ENCODE measurements at places on chromosomes 11 and 22. TPM values are rescaled to one million over a fixed set of nuclear protein-coding genes. Genes with fewer than 3 reads are reported as not detected.

DNA sequence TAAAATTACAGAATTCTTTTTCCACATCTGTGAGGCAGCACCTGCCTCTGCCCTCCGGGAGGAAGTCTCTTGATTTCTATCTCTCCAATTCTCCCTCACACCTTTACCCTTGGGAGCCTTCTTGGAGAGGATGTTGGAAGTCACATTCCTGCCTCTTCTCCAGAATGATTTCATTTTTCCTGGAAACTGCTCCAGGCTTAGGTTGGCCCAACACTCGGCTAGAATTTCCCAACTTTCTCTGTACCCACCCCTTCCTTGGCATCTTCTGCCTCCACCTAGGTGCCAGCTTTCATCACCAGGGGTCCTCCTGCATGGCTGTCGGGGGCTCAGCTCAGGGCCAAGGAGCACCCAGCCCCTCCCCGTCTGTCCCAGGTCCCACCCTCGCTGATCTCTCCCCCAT lies 43.2 kb downstream of the SLCO2B1 start:
- H3K27ac ChIP-seq, result no peak overlapping the region
- DNase-seq, result no peak
- H3K27me3 ChIP-seq, result no peaks in the 10 kb centered on the region
- no peak overlapping the region for H3K4me3 ChIP-seq

- H3K4me3 ChIP-seq, result no peak overlapping the region
- no peak for DNase-seq
- peaks cover 21% of the 10 kb centered on the region for H3K4me1 ChIP-seq
- H3K36me3 ChIP-seq, result peaks cover 17% of the 10 kb centered on the region
- no peaks in the 10 kb centered on the region for H3K27me3 ChIP-seq
Measured at GRCh38 chr11:2942447-2942846, 13.2 kb upstream of the PHLDA2 start.

DNA sequence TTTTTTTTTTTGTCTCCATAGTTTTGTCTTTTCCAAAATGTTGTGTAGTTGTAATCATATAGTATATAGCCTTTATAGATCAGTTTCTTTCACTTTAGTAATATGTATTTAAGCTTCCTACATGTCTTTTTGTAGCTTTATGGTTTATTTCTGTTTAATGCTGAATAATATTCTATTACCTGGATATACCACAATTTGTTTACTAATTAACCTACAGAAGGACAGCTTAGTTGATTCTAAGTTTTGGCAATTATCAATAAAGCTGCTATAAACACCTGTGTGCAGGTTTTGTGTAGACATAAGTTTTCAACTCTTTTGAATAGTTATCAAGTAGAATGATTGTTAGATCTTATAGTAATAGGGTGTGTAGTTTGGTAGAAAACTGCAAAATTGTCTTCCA lies 130.3 kb upstream of the CARD18 start:
- H3K4me1 ChIP-seq, result no peaks in the 10 kb centered on the region
- DNase-seq, result no peak
- no peaks in the 10 kb centered on the region for H3K27me3 ChIP-seq

DNA sequence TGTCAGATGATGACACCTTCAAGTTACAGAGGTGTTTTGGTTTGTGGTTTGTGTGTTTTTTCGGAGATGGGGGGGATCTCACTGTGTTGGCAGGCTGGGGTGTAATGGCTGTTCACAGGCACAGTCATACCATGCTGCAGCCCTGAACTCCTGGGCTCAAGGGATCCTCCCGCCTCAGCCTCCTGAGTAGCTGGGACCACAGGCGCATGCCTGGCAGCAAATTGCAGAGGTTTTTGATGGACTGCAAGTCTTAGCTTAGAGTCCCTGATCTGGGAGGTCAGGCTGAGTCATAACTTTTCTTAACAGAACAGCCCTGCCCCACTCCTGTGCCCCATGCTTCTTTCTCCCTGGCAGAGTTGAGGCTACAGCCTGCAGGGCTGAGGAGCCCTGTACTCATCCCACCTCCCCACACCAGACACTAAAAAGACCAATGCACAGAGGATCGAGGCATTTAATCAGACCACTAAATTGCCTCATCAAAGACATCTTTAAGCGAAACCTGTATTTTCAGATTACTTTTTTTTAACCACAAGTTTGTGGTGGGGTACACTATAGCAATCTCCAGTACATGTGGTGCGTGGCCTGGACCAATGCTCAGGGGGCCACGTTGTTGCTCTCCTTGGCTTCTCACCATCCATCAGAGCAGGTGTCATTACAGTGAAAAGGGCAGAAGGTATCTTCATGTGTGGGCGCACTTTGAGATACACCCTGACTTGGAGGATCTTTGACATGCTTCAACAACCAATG lies 17.1 kb upstream of the ADORA2A start:
- H3K27me3 ChIP-seq, result no peaks in the 10 kb centered on the region
- peaks cover 3% of the 10 kb centered on the region for H3K4me1 ChIP-seq
- peaks cover 41% of the 10 kb centered on the region for H3K36me3 ChIP-seq
- no peak overlapping the region for H3K27ac ChIP-seq

DNA sequence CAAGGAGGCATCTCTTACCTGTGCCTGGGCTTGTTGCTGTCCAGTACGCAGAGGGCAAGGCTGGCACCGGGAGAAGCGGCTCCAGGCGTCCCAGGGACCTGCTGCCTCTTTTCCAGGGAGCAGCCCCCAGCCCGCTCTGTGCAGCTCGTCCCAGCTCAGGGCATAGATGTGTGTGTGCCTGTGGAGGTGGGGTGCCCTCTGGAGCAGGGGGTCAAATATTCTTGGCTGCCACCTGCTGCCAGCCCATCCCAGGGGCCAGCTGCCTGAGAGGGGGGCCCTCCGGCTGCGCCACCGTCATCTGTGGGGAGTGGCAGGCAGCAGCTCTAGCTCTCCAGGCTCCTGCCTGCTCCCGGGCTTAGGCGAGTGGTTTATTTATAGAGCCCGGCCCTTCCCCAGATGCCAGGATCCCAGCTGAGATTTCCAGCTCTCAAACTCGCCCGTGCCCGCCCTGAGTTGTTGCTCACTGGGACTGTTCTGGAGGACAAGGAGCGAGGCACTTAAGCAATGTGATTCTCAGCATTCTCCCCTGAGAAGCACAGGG lies 87.5 kb downstream of the RTL6 start:
- H3K4me3 ChIP-seq, result no peak overlapping the region
- DNase-seq, result no peak
- no peaks in the 10 kb centered on the region for H3K4me1 ChIP-seq
- H3K27me3 ChIP-seq, result no peaks in the 10 kb centered on the region
- H3K36me3 ChIP-seq, result no peaks in the 10 kb centered on the region

The EMID1 gene
- 0.34 TPM for total RNA-seq

The CSRP3 gene
- 710 TPM for total RNA-seq

DNA sequence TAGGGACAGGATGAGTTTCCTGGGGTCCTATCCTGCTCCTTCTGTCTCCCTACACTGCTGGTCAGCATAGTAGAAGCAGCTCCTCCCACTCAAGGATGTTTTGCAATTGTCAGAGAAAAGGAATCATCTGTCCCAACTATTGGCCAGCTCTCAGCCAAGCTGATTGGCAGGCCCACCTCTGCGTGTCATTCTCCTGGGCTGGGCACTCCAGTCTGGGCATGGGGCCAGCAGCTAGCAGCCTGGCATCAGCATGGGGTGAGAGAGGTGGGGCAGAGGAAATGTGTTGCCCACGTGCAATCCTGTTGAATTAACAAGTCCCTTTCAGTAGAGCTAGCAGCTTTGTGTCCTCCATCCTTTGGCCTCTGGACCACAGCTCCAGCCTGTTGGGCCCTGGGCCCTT lies 14.1 kb downstream of the ANKK1 start:
- H3K27ac ChIP-seq, result no peak overlapping the region
- no peak overlapping the region for H3K4me3 ChIP-seq
- no peaks in the 10 kb centered on the region for H3K27me3 ChIP-seq
- peak; percentile 89 for DNase-seq

The DNAJB13 gene
- not detected for total RNA-seq

- peak overlapping the region; percentile 64 for H3K27ac ChIP-seq
- no peaks in the 10 kb centered on the region for H3K36me3 ChIP-seq
- DNase-seq, result no peak
Measured at GRCh38 chr11:36454941-36455631, 55.0 kb downstream of the TRAF6 start.

- no peak for DNase-seq
- peaks cover 5% of the 10 kb centered on the region for H3K4me1 ChIP-seq
- H3K4me3 ChIP-seq, result no peak overlapping the region
Measured at GRCh38 chr11:11550534-11550933, 71.3 kb downstream of the GALNT18 start.

DNA sequence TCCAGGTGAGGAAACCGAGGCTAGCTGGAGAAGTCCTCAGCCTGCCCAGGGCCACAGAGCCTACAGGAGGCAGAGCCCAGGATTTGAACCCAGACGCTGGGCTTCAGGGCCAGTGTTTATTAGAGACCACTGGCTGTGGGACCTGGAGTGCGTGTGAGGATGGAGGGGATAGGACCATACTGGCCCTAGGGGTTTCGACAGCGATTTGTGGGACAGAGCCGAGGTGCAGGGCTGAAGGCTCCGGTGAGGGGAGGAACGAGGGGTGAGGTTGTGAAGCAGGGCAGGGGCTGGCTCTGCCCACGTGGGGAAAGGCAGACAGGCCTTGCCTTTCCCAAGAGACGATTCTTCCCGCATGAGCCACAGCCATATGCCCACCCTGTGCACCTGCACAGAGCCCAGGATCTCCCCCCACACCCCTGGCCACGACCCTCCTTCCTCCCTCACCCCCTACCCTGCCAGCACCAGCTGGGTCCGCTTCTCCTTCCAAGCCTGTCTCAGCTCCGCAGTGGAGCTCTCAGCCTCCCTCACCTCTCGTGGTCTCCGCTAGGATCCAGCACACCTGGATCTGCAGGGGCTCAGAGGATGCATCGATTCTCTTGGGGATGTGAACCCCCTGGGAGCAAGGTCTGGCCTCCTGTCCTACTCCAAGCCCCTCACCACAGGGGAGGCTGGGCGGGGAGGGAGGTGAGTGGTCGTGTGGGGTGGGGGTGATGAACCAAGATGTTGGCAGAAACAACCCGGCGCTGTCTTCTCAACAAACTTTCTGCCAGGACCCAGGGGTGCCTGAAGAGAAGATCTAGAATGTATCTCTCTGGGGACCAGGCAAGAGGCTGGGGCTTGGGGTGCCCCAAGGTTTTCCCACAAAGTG lies 58.4 kb downstream of the RTL6 start:
- H3K27me3 ChIP-seq, result no peaks in the 10 kb centered on the region
- no peak overlapping the region for H3K27ac ChIP-seq
- DNase-seq, result no peak
- H3K4me1 ChIP-seq, result no peaks in the 10 kb centered on the region

The LIF gene
- not detected for total RNA-seq

GRCh38 chr11:106105986-106106385 lies 28.5 kb downstream of the AASDHPPT start:
- H3K4me1 ChIP-seq, result no peaks in the 10 kb centered on the region
- DNase-seq, result no peak
- H3K4me3 ChIP-seq, result no peak overlapping the region
- H3K27ac ChIP-seq, result no peak overlapping the region

The BCL2L13 gene
- total RNA-seq, result 132 TPM

DNA sequence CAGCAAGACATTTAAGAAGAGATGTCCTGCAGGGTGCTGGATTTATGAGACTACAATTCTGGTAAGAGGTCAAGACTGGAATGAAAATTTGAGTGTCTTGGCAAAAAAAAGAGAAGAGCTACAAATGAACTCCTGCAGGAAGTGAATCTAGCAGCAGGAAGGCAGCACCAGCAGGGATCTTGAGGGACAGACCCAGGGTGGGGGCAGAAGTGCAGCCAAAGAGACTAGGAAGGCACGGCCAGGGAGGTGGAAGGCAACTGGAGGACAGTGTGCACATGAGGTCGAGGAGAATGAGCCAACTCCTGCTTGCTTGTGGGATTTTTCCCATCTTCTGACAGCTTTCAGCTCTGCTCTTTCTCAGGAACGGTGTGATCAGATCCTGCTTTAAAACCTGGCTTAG lies 263.2 kb downstream of the BUD13 start:
- H3K4me3 ChIP-seq, result no peak overlapping the region
- H3K36me3 ChIP-seq, result no peaks in the 10 kb centered on the region
- no peaks in the 10 kb centered on the region for H3K4me1 ChIP-seq
- DNase-seq, result no peak
- H3K27ac ChIP-seq, result no peak overlapping the region
- peaks cover 7% of the 10 kb centered on the region for H3K27me3 ChIP-seq

The CREB3L1 gene
- 3.7 TPM for total RNA-seq

DNA sequence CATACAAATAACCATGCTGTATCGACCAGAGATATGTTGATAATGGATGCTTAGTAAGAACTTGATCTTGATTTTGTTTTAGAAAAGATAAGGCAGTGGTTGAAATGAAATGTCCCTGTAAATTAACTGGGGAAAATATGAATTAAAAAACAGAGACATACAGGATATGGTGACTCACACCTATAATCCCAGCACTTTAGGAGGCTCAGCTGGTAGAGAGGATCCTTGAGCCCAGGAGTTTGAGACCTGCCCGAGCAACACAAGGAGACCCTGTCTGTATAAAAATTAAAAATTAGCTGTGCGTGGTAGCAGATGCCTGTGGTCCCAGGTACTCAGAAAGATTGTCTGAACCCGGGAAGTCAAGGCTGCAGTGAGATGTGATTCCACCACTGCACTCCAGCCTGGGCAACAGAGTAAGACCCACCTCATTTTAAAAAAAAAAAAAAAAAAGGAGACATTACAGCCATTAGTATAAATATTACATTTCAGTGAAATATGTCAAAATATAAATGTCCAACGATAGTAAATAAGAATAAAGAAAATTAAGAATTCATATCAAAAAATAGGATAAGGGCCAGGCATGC lies 4.6 kb downstream of the PICALM start:
- peak overlapping the region; percentile 98 for H3K27ac ChIP-seq
- no peaks in the 10 kb centered on the region for H3K27me3 ChIP-seq
- peak overlapping the region; percentile 96 for H3K4me3 ChIP-seq
- H3K36me3 ChIP-seq, result no peaks in the 10 kb centered on the region
- H3K4me1 ChIP-seq, result peaks cover 62% of the 10 kb centered on the region

GRCh38 chr11:16873289-16873688 lies 134.8 kb downstream of the C11orf58 start:
- no peaks in the 10 kb centered on the region for H3K36me3 ChIP-seq
- no peak overlapping the region for H3K27ac ChIP-seq
- H3K27me3 ChIP-seq, result no peaks in the 10 kb centered on the region
- H3K4me3 ChIP-seq, result no peak overlapping the region
- H3K4me1 ChIP-seq, result no peaks in the 10 kb centered on the region

The DRD2 gene
- total RNA-seq, result not detected

The TRIM49 gene
- total RNA-seq, result not detected

GRCh38 chr22:26587991-26588613 lies 1.8 kb downstream of the TPST2 start:
- H3K27me3 ChIP-seq, result no peaks in the 10 kb centered on the region
- no peak for DNase-seq

The LYVE1 gene
- 36.5 TPM for total RNA-seq

DNA sequence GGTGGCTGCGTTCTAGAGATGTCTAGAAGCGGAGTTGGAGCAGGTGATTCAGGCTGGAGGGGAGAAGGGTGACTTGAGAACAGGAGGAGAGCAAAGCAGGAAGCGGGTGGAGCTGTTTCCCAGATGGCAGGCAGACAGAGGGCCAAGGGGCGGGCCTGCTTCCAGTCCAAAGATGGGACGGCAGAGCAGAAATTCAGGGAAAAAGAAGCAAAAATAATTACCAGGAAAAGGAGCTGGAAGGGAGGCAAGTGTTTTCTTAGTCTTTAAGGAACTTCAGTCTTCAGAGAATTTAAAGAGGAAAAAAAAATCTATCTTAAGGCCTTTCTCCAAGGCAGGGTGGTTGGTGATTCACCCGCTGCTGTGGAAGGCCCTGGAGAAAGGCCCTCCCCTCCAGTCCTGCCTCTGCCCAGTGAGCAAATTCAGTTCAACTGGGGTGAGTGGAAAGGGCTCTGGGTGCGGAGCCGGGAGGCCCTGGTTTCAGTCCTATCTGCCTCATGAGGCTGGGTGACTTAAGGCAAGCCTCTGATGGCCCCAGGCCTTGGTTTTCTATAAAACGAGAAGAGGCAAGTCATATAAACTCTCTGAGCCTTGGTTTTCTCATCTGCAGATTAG lies 4.5 kb upstream of the CREB3L1 start:
- H3K36me3 ChIP-seq, result no peaks in the 10 kb centered on the region
- DNase-seq, result peak; percentile 73
- H3K27me3 ChIP-seq, result peaks cover 20% of the 10 kb centered on the region
- H3K4me3 ChIP-seq, result no peak overlapping the region
- H3K4me1 ChIP-seq, result peaks cover 7% of the 10 kb centered on the region
